CD4-positive, alpha-beta T cell treated with Interleukin-15 for 4 hours (primary cell): ENCODE measurements at places on chromosomes 1 and 21.
A peak's percentile ranks its signal among the peaks of the same experiment; 100 is the strongest.

DNA sequence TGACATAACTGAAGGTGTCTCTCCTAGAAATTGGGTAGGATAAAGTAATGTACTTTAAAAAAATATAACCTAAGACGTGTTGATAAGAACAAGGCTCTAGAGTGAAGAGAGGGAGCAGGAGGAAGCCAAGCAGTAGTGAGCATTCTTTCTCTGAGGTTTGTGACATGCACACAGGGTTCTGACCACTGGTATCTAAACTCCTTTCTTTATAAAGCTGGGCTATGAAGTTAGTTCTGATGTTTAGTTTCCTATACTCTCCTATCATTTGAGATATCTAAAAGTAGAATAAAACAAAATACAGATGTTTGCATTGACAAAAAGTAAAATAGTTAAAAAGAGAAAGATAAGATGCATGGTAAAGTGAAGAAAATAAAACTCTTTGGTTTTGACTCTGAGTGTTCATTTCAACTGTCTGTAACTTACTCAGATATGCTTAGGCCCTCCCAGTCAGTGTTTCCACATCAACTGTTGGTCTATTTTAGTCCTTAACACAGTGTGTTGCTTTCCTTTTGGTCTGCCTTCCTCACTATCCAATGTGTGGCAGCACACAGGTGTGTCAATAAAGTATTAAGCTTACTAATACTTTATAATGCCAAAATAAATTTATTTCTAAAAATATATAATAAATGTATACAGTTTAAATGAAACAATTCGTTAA, 543.5 kb downstream of the PTPRC start:
- DNase-seq, result no peak

GRCh38 chr1:6330410-6330911, 63.1 kb downstream of the ACOT7 start:
- DNase-seq, result no peak

DNA sequence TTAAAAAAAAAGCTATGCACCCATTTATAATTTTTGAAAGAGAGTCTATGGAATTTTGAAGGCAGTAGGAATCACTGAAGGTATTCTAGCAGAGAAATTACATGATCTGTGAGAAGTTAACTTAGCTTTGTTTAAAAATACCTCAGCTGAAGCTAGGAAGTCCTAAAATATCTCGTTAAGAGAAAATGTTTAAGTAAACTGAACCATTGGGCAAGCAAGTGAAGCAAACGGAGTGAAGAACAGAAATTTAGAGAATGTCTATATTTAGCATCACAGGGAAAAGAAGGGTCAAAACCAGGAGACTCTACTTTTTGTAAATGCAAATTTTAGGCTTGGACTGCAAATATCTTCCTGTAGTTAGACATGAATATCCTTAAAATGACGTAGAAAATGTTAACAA, 230.8 kb downstream of the HMCN1 start:
- DNase-seq, result no peak

DNA sequence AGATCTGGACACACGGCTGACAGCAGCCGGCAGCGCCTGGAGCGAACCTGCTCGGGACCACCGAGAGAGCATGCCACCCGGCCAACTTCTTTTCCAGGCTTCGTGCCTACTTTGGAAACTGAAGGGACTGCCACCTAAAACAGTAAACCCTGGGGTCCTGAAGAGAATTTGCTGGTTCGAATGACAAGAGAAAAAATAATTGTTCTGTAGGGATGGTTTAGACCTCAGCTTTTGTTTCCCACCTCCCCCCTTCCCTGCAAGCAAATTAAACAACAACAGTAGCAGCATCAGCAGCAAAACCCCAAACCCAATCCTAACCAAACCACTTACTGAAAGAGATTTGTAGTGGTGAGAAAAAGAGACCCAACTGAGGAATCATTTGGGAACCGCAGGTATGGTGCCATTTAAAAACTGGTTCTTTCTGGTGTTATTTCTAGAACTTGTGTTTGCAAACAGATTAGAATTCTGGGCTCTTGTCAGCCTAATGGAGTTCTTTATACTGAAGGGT, 105.6 kb downstream of the LEPR start:
- DNase-seq, result no peak

- DNase-seq, result no peak
Observed at GRCh38 chr1:30748699-30749401, 8.7 kb downstream of the LAPTM5 start.

- no peak for DNase-seq
Observed at GRCh38 chr1:231419738-231420298, 2.3 kb downstream of the EGLN1 start.

GRCh38 chr1:111618961-111619634, 491 bp upstream of the RAP1A start:
- DNase-seq, result no peak

DNA sequence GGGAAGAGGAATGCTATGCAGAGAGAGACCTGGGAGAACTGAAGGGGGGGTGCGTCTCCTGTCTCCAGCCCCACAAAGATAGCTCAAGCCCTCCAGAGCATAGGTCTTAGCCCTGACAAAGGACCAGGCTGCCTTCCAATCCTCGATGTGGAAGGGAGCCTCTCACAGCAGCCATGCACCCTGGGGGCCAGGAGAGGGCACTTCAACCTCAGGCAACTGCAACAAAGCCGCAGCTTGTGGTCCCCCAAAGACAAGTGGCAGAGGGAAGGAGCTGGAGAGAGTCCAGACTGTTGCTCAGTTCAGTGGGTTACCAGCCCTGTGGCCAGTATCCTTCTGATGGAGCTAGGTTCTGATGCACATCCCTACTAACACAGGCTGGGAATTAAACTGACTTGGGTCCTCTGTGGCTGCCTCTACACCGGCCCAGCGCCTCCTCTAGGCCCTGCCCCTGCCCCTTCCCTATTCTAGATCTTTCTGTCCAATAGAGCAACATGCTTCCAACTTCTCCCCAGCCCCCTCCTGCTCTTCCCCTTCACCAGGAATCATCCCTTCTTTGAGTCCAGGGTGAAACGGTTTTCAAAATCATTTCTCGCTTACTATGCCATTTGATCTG, 100.7 kb upstream of the SPATA6 start:
- DNase-seq, result no peak

GRCh38 chr1:159071970-159072582, 4.5 kb downstream of the AIM2 start:
- peak; percentile 60 for DNase-seq

DNA sequence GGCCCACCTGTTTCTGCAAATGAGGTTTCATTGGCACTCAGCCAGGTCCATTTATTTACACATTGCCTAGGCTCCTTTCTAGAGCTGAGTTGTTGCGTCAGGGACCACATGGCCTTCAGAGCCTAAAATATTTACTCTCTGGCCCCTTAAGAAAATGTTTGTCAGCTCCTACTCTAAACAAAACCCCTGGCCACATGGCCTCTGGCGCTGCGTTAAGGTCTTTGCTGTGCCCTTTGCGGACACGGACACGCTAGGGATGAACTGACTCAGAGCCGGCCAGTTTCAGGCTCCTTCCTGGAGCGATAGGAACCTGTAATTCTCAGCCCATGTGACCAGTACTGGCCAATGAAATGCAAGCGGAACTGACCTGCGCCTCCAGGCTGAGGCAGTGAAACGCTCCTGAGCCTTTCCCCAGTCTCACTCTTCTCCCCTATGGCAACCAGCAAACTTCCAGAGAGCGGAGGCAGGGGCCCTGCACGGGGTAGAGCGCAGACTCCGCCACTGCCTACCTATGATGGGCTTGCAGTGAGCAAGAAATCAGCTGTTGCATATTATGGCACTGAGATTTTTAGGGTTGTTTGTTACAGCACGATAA, 160.3 kb downstream of the ETS2 start:
- DNase-seq, result no peak

DNA sequence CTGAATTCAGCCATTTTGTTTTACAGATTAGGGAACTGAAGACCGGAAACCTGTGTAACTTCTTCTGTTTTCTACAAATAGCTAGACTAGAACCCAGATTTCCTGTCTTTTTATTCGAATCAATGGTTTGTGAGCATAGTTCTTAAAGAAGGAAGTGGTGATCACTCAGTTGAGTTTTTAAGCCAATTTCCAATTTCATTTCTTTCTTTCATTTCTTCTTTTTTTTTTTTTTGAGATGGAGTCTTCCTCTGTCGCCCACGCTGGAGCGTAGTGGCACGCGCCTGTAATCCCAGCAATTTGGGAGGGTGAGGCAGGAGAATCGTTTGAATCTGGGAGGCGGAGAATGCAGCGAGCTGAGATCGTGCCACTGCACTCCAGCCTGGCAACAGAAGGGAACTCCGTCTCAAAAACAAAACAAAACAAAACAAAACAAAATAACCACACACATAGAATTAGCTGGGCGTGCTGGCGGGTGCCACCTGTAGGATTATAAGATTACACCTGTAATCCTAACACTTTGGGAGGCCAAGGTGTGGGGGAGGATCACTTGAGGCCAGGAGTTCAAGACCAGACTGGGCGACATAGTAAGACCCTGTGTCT, 3.0 kb upstream of the MDM4 start:
- peak; percentile 76 for DNase-seq

- DNase-seq, result no peak
Observed at GRCh38 chr1:15099441-15100120, 54.0 kb upstream of the TMEM51 start.

DNA sequence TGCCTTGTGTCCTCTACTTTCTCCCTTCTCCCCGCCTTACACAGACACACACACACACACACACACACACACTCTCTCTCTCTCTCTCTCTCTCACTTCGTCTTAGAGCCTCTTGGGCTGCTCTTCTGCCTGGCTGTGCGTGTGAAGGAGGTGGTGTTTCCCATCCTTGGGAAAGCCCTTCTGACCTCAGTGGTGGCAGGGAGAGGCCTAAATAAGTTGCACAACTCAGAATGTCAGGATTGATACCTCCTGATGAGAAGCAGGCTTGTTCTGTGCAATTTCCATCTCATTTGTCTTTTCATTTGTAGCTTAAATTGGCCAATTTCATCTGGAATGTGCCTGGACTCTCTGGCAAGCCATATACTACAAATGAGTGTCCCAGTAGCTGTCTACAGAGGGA, 25.0 kb downstream of the LRRN2 start:
- no peak for DNase-seq

DNA sequence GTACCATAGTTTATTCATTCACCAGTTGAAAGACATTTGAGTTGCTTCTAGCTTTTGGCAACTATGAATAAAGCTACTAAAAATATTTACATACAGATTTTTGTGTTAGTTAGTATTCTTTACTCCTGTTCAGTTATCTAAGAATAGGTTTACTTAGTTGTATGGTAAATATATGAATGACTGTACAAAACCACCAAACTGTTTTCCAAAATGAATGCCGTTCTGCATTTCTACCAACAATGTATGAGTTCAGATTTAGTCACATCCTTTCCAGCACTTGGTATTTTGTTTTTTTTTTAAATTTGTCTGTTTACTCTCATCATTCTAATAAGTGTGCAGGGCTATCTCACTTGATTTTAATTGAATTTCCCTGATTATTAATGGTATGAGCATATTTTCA, 3.4 kb upstream of the KIFAP3 start:
- DNase-seq, result no peak

DNA sequence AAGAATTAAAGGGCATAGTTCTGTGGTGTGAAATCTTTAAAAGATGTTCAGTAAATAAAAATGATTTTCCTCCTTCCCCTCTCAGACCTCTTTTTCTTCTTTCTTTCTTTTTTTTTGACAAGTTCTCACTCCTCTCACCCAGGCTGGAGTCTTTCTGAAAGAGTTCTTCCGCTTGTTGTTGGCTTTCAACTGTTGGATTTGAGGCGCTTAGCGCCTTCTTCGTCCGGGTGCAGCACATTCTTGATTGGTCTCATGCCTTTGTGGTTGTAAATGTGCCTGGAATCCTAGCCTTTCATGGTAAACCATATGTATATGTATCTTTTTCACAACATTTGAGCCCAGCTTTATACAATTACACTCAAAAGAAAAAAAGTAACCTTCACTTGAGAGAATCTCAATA, 980 bp upstream of the METTL18 start:
- DNase-seq, result no peak

DNA sequence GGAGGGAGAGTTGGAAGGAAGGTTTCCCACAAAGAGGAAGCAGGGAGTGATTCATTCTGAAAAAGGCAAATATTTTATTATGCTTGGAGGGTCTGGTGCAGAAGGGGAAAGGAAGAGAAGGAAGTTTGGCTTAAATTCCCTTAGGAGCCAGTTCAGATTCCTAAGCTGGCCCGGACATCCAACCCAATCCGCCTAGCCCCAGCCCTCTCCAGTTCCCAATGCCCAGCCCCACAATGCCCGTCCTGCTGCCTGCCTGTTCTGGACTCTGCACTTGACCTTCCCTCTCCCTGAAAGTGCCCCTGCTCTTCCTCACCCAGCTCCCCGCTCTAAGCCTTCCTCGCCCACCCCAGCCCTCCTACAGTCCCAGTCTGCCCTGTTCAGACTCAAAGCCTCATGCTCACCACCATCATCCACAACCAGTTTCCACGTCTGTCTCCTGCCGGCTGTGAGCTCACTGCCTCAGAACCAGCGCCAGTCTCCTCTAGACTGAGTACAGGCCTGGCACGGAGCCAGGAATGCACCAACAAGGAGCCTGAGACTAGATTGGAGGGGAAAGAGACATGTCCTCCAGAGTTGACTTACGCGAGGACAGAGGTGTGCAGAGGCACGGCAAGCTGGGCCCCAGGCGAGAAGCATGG, 18.9 kb downstream of the CAPN2 start:
- no peak for DNase-seq

GRCh38 chr1:49036700-49037099, 260.0 kb upstream of the BEND5 start:
- no peak for DNase-seq

GRCh38 chr1:232521660-232522059, 108.3 kb downstream of the SIPA1L2 start:
- DNase-seq, result no peak

GRCh38 chr1:170665629-170666028, 1.7 kb downstream of the PRRX1 start:
- DNase-seq, result no peak

- no peak for DNase-seq
Observed at GRCh38 chr1:43495204-43495603, 35.5 kb upstream of the PTPRF start.

- no peak for DNase-seq
Observed at GRCh38 chr1:58786927-58787245, 3.0 kb upstream of the JUN start.

DNA sequence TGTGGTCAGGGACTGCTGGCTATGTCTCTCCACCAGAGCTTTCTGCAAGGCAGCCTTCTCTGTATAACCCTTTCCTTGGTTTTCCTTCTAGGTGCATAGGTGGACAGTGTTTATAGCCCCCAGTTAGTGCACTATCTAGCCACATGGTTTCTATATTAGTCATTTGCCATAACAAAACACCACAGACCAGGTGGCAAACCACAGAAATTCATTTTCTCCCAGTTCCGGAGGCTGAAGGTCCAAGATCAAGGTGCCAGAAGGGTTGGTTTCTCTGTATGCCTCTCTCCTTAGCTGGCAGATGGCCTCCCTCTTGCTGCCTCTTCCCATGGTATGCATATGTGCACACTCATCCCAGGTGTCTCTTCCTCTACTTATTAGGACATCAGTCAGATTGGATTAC, 106.4 kb downstream of the KAZN start:
- no peak for DNase-seq

DNA sequence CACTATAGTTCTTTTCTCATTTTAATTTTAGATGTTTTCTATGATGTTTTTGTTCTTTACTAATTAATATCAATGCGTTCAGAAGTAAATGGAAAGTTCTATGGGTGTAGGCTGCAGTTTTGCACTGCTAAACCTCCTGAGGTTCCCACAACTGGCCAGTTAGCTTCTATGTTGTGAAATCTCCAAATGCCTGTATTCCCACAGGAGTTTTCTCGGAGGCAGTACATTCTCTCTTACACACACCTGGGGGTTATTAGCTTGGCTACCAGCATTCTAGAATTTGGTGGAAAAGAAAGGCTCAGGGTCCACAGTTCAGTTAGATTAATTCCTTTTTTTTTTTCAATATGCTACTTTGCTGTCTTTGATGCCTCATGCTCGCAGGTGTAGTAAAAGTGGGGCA, 216.9 kb upstream of the NRIP1 start:
- DNase-seq, result no peak

GRCh38 chr1:176241385-176242015, 34.4 kb upstream of the COP1 start:
- DNase-seq, result no peak
